Stimulated activated CD8-positive, alpha-beta memory T cell treated with anti-CD3 and anti-CD28 coated beads, Interleukin-2, amount 100 ng/mL, for 1 hour (primary cell): ENCODE measurements at places on chromosomes 7 and 10.

DNA sequence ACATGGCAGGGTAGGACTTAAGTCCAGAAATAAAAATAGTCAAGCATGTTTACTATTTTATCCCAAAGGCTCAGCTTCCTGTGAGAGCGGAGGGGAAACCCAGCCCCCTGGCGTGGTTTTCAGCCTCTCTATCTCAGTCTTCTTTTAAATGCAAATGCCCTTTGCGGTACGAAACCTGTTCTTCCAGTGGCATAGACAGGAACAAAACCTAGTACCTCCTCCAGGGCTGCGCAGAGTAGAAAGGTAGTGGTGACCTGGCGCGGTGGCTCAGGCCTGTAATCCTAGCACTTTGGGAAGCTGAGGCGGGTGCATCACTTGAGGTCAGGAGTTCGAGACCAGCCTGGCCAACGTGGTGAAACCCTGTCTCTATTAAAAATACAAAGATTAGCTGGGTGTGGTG, 181.3 kb upstream of the FOXK1 start:
- no peak for DNase-seq

DNA sequence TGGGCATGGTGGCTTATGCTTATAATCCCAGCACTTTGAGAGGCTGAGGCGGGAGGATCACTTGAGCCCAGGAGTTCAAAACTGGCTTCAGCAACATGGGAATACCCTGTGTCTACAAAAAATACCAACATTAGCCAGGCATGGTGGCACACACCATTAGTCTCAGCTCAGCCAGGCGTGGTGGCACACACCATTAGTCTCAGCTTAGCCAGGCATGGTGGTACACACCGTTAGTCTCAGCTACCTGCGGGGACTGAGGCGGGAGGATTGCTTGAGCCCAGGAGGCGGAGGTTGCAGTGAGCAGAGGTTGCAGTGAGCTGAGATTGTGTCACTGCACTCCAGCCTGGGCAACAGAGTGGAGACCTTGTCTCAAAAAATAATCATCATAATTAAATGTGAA, 9.0 kb downstream of the LRRC27 start:
- no peak for DNase-seq

DNA sequence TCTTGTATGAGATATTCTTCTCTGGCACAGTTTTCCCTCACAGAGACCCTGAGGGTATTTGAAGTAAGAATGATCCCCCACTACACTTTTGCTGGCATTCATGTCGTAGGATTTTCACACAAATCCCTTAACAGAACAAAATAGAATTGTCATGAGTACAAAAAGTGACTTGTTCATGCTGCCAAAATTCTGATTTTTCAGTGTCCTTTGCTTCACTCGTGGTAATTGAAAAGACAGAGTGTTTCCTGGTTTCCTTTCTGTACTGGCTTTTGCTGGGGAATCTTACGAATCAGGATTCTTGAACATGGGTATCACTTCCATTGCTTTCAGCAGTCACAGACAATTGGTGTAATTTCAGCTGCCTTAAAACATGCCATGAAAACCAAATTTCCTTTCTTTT, 756.3 kb downstream of the REEP3 start:
- DNase-seq, result no peak

- no peak for DNase-seq
Measured at GRCh38 chr10:63605197-63605967, 84.2 kb downstream of the REEP3 start.

DNA sequence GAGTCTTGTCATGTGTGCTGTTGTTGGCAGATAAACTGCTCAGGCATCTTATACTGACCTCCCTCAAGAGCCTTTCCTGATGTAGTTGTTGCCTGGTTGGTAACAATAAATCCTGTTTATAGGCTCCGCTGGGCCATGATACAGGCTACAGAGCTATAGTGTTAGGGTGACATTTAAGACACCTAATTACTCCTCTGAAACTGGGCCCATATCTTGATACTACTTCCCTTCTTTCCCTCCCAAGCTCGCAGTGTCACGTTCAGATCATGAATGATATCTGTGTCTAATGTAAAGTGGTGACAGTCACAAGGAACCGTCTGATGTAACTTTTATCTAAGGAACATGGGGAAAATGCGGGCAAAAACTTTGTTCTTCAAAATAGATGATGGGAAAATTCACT, 35.4 kb downstream of the CROT start:
- no peak for DNase-seq
